ENCODE measurements at places on chromosomes 7 and 10.

DNA sequence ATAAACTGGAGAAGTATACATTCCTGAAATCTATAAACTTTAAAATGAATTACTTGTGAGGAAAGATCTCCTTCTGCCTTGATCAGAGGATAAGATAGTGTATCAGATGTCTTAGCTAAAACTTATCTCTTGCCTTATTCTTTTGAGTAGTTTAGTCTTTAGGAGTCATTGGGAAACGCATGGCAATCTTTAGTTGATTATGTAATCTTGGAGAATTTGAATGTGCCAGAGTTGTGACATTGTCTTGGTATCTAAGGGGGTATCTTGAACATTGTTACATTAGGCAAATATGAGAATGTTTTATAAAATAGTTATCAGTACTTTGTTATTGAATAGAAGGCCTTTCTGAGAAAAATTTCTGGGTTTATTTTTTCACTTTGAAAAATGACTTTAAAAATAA is 61.6 kb upstream of the ADRA2A start:
- DNase-seq, result no peak

- no peak for DNase-seq
Observed at GRCh38 chr7:133543657-133544056, 290.8 kb downstream of the EXOC4 start.

- DNase-seq, result no peak
Observed at GRCh38 chr10:118444069-118444468, 101.9 kb upstream of the FAM204A start.

- no peak for DNase-seq
Observed at GRCh38 chr7:42198296-42198695, 38.7 kb downstream of the GLI3 start.

DNA sequence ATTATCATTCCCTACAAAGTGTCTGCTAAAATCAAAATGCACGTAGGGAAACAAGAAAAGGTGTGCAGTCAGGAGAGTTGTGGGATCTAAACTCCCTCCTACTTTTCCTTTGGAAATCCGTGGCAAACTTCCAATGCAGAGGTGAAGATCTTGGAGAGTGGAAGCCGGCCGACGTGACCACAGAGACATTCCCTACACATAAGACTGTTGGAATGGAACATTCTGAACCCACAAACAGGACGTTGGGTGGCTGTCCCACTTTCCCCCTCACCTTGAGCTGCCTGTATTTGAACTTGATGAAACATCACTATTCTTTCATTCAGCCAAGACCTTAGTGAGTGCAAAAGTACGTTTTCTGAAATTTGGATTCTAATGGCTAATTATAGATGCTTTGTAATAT is 65.9 kb downstream of the PRKCQ start:
- no peak for DNase-seq

DNA sequence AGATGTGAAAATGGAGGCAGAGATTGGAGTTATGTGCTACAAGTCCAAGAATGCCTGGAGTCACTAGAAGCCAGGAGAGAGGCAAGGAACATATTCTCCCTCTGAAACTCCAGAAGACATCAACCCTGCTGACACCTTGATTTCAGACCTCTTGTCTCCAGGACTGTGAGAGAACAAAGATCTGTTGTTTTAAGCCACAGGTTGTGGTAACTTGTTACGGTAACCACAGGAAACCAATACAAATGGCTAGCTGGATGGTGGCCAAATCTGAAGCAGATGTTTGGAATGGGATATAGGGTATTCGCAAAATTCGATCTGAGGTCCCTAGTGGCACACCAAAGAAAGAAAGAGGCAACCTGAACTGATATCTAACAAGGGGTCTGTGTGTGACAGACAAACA is 129.0 kb downstream of the HERPUD2 start:
- DNase-seq, result no peak

GRCh38 chr10:30810416-30810815 is 180.9 kb upstream of the LYZL2 start:
- no peak for DNase-seq

GRCh38 chr7:105837765-105838626 is 38.4 kb downstream of the ATXN7L1 start:
- DNase-seq, result no peak

- no peak for DNase-seq
Observed at GRCh38 chr7:9958486-9958885, 1015.2 kb upstream of the PHF14 start.
